CD4-positive, alpha-beta T cell treated with Interleukin-17A for 4 hours (primary cell): ENCODE measurements at places on chromosomes 13 and 19.

GRCh38 chr13:69857183-69857821, 250.3 kb upstream of the ATXN8OS start:
- DNase-seq = no peak

- DNase-seq = no peak
Measured at GRCh38 chr19:42017040-42017439, 23.0 kb upstream of the ATP1A3 start.

DNA sequence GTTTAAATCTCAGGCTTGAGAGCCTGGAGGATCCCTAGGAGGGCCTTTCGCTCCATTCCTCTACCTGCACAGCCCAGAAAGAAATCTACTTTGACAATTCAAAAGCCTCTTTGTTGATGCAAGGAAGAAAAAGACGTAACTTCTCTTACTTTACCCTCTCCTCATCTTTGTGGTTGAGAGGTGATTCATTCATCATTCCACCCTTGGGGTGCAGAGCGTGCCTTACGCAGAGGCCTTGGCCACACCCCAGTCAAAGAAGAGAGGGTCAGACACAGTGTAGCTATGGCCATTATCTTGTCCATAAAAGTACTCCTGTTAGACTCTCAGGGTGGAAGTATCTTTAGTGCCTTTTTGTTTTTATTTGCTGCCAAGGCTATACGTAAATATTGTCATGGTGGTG, 184.0 kb downstream of the IRS2 start:
- no peak for DNase-seq

DNA sequence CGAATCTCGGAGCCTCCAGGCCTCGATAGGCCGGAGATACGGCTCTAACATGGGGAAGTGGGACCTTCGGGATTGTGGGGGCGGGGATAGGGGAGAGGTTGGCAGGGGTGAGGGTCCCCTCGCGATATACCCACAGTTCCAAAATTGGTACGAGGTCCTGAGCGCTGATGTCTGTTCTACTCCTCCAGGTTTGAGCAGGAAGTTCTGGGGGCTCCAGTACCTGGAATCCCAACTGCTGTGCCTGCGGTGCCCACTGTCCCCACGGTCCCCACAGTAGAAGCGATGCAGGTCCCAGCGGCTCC, 447 bp downstream of the RBM42 start:
- no peak for DNase-seq

GRCh38 chr19:52226652-52227051, 36.8 kb downstream of the PPP2R1A start:
- DNase-seq = no peak

DNA sequence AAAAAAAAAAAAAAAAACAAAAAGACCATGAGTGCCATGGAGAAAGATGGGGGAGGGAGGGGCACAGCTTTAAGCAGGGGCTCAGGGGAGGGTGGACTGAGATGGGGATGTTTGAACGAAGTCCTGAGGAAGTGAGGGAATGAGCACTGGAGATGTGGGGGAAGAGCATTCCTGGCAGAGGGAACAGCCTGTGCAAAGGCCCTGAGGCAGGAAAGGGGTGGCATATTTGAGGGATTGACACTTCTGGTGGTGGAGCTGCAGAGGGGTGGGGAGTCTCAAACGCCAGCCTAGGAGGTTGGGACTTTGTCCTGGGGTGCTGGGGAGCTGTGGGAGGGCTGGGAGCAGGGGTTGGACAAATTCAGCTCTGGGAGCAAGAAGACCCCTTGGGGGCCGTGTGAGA, 29.2 kb downstream of the MYH14 start:
- no peak for DNase-seq

- no peak for DNase-seq
Measured at GRCh38 chr19:48582168-48582567, 24.4 kb upstream of the SPACA4 start.

- DNase-seq = no peak
Measured at GRCh38 chr19:33459222-33460090, 62.1 kb downstream of the PEPD start.

DNA sequence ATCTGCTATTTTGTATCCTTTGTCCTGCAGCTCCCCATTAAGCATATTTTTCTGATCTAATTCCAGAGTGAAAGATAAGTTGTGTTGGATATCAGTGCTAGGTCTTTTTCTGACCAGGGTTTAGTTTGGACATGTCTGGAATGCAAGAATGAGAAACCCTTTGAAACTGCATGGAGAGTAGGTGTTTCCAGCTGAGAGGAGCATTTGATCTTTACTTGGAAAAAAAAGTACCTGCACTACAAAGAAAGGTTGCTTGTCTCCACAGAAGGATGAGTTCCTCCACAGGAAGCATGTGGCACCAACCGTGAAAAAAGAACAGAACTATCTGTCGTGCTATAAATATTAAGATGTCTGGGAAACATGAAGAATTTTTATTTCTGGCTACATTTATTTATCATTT, 36.6 kb upstream of the MED4 start:
- no peak for DNase-seq

DNA sequence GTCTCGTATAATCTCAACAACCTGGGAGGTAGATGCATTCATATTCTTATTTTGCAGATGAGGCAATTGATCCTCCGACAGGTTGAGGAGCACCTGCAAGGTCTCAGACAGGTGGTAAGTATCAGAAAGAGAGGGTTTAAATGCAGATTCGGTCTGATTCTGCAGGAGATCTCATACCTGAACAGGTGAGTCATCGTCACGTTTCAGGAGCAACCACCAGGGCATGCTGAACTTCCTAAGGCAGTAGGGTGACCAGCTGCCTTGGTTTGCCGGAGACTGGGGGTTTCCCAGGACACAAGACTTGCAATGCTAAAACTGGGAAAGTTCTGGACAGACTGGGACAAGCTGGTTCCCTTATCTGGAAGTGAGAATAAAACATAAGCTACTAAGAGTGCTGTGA, 68.8 kb upstream of the TSHZ3 start:
- DNase-seq = no peak

DNA sequence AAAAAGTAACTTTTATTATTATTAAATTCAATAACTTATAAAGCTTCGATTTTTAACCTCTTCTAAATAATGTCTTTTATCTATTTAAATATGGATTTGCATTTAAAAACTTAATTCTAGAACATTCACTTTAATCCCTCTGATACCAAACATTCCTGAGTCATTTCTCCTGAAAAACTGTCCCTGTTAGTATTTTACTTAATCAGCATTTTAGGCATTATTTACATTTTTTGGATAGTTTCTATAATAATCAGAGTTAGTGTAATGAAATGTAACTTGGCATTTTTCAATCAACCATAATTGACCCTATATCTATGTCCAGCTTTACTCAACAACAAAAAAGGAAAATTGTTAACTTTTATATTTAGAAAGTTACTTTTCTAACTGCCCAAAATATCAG, 428.1 kb downstream of the PCDH17 start:
- DNase-seq = no peak

DNA sequence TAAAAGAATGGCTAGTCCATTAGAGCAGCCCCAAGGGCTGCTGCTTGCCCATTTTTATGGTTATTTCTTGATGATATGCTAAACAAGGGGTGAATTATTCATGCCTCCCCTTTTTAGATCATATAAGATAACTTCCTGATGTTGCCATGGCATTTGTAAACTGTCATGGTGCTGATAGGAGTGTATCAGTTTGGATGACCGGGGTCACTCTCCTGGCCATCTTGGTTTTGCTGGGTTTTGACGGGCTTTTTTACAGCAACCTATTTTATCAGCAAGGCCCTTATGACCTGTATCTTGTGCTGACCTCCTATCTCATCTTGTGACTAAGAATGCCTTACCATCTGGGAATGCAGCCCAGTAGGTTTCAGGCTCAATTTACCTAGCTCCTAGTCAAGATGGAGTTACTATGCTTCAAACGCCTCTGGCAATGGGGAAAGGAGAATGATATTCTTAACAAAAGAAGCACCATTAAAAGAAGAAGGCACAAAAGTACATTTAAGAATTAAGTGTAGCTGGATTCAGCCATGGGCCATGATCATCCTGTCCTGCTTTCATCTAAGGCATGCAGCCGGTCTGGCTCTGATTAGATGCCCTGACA, 1156.0 kb downstream of the PCDH9 start:
- no peak for DNase-seq

DNA sequence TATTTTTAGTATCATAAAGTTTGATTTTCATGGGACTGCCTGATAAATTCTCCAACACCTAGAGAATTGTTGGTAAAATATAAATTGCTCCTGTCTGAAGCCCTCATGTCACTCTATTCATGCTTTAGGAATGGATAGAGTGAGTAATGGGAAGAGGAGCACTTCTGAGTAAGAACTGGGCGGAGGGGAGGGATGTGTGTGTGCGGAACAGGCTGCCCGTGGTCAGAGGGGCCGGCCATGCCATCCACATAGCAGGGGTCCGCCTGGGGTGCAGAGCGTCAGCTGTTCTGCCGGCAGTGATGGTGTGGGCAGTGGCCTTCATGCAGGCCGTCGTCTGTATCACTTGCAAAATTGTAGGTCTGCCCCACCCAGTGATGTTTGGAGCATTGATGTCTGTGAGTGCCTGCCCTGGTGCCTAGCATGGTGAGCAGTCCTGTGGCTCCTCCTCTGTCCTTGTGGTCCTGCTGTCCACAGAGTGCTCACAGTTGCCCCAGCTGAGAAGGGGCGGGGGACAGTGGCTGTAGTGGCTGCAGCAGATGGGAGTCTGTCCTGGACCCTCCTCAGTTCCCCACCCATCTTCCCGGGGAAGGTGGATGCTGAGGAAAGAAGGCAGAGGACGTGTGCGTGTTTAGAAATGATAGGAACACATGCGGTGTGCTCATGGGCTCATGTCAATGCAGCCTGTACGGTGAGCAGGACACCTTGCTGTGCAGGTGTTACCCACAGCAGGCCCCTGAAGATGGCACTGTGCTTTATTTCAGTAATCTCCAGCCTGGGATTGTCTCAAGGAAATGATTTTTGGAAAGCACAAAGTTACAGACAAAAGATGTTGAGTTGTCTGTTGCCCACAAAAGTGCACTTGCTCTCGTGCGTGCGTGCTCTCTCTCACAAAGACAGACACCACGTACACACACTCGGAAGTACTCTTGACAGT, 49.4 kb upstream of the TEX29 start:
- DNase-seq = no peak

GRCh38 chr19:33982706-33983105, 186.0 kb downstream of the KCTD15 start:
- no peak for DNase-seq

DNA sequence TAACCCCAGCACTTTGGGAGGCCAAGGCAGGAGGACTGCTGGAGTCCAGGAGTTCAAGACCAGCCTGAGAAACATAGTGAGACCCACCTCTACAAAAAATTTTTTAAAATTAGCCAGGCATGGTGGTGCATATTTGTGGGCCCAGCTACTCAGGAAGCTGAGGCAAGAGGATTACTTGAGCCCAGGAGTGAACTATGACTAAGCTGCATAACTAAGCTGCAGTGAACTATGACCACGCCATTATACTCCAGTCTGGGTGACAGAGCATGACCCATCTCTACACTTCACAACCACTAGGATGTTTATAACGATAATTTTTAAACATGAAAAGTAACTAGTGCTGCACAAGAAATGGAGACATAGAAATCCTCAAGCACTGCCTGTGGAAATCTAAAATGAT, 352.7 kb upstream of the SGCG start:
- no peak for DNase-seq

DNA sequence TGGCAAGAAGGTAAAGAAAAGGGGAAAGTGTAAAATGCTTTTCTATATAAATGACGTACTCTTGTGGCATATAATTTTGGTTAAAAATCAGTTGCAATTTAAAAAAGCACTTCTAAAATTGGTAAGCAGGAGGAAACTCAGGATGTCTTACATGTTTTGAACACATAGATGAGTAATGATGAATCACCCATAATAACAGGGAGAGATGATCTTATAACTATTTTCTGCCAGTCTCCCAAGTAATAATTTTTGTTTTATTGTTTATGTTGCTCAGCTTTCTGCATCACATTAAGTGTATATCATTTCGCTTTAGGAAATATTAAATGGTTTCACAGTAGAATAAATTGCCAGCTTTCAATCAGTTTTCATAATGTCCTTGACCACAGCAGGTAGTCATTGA, 1430.7 kb upstream of the PCDH20 start:
- DNase-seq = no peak

DNA sequence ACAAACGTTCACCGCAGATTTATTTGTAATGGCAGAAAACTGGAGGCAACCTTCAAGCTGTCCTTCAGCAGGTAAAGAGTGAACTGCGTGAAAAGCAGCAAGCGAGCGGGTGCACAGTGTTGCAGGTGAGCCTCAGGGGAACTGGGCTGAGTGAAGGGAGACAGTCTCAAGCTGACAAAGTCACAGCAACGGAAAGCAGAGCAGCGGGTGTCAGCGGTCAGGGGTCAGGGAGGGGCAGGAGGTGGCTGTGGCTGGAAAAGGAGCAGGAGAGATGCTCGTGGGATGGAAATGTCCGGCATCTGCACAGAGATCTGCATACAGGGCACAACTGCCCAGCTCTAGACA, 8.5 kb upstream of the RASA3 start:
- DNase-seq = peak; percentile 71
